ENCODE measurements at places on chromosomes 3 and 15.
A peak's percentile ranks its signal among the peaks of the same experiment; 100 is the strongest.

GRCh38 chr3:119177321-119177720, 3.9 kb downstream of the UPK1B start:
- DNase-seq = no peak

GRCh38 chr3:195701042-195701915, 19.5 kb upstream of the MUC20 start:
- no peak for DNase-seq

- DNase-seq = no peak
Measured at GRCh38 chr15:38195191-38195901, 57.3 kb upstream of the SPRED1 start.

GRCh38 chr3:175526609-175527280, 667.6 kb downstream of the NAALADL2 start:
- DNase-seq = no peak

DNA sequence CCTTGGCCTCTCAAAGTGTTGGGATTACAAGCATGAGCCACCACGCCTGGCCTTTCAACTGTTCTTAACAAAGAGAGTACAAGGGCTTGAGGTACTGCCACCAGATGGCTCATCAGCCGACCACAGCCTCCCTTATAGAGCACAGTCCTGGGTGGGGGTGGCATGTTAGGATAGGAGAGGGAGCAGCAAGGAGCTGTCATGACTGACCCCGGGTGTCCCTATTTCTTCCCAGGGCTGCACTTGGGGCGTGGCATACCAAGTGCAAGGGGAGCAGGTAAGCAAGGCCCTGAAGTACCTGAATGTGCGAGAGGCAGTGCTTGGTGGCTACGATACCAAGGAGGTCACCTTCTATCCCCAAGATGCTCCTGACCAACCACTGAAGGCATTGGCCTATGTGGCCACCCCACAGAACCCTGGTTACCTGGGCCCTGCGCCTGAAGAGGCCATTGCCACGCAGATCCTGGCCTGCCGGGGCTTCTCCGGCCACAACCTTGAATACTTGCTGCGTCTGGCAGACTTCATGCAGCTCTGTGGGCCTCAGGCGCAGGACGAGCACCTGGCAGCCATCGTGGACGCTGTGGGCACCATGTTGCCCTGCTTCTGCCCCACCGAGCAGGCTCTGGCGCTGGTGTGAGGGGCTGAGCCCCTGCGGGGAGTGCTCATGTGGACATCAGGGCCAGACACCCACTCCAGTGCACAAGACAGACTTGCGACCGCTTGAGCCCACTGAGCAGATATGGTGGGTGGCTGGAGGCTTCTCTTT, 2.1 kb downstream of the CHAC1 start:
- DNase-seq = no peak

DNA sequence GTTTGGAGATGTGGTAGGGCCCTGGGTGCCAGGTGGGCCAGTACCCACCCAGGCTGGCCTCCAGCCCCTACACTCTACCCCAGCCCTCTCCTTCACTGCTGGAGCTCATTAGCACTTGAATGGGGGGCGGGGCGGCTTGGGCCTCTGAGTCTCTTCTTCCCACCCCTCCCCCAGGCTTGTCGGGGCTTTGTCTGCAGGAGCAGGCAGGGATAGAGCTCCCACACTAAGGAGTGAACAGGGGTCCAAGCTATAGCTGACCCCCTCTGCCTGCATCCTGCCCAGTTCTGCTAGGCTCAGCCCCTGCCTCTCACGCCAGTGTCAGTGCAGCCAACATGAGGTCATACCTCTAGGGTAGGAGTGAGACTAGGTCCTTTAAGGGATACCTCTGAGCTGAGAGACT, 5.2 kb downstream of the GNAI2 start:
- no peak for DNase-seq

DNA sequence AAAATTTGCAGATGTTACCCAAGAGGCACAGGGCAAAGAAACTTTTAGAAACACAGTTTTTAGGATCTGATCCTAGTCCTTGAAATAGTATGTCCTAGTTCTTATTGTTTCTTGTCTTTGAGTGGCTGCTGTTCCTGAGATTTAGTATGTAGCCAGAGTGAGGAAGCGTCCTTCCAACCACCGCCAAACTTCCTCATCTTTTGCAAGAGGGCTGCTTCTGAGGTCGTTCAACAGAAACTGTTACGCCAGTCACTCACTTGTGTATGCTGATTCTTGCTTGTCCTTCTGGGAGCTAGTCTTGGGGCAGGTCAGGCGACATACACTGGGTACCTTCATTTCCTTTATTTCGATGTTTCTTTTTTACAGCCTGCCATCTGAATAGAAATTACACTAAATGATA, 577.3 kb upstream of the ZNF717 start:
- no peak for DNase-seq

GRCh38 chr15:80615783-80616391, 79.2 kb upstream of the ABHD17C start:
- no peak for DNase-seq

DNA sequence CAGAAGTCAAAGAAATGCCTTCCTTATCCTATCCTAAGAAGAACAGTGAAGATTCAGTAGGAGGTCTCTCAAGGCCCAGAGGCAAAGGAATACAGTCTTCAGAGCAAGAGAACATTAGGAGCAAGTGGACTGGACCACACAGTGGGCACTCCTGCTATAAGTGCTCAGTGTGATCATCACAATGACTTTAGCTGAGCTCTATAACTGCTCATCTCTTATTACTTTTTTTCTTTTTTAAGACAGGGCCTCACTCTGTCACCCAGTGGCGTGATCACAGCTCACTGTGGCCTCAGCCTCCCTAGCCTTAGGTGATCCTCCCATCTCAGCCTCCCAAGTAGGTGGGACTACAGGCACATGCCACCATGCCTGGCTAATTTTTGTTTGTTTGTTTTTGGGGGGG, 48.1 kb downstream of the COL8A1 start:
- no peak for DNase-seq

DNA sequence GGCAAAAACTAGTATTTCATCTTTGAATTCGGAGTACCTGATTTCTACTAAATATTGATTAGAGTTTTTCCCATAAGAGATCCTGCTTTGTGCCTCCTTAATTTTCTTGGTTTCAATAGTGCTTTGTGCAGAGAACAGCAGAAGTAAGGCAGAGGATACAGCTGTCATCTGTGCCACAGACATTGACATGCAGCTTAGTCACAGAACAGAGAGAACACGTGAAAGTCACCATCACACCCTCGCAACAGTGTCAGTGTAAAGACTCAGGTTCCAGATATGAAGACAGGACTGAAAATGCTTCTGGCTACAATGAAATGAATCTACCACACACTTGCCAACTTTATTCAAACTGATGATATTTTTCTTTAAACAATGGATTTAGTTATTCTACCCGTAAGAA, 942.8 kb upstream of the CFAP20DC start:
- DNase-seq = no peak

GRCh38 chr15:95840004-95840403, 490.5 kb upstream of the NR2F2 start:
- DNase-seq = no peak

DNA sequence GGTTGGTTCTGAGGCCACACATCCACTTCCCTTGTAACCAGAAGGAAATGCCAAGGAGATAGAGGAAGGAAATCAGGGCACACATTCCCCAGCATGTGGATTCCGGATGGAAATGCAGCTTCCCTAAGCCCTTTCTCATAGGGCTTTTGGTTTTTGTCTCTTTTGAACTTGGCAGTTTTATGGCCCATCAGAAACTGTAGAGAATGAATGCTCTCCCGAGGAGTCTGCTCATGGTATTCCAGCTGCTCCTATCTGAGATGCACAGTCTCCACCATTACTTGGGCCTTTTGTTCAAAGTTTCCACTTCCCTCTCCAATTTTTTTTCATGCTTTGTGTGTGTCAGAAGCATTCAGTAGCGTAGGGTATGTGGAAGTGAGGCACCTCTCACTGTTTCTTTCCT, 21.2 kb downstream of the XYLB start:
- DNase-seq = no peak

DNA sequence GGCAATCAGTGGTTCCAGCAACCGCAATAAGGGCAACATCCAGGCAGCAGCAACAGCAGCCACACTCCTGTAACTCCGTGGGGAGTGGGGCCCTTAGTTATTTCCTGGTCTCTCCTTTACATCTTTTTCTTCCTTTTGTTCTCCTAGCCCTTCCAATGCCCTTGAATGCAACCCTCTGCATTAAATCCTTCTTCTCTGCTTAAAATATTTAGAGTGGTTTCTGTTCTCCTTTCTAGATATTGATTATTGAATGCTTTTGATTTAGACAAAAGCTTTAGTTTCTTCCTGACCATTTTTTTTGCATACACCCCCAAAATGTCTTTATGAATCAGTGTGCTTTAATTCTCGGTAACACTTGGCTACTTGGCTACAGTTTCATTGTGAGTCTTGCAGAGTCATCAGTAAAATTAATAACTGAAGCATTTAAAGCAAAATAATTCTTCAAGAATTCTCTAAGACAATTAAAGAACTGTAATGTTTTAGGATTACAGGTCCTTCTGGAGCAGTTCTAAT, 586.1 kb downstream of the MECOM start:
- no peak for DNase-seq

DNA sequence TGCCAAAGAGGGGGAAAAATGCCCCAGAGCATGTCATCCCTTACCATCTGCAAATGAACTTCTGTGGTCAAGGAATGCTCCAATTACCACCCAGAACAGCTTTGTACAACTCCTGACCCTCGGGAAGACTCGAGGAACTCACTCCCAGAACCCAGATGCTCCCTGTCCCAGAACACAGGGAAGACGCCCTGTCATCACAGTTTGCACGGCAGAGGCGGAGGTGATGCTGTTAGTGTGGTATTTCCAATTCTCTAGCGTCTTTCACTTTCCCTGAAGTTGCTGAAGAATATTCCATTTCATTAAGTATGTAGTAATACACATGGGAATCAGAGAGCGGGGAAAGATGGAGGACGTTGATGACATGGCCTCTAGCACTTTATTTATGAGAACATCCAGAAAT, 193.7 kb downstream of the TIGIT start:
- no peak for DNase-seq

- DNase-seq = no peak
Measured at GRCh38 chr3:54094926-54095325, 27.4 kb upstream of the CACNA2D3 start.

- no peak for DNase-seq
Measured at GRCh38 chr3:47605652-47606051, 27.0 kb upstream of the CSPG5 start.

DNA sequence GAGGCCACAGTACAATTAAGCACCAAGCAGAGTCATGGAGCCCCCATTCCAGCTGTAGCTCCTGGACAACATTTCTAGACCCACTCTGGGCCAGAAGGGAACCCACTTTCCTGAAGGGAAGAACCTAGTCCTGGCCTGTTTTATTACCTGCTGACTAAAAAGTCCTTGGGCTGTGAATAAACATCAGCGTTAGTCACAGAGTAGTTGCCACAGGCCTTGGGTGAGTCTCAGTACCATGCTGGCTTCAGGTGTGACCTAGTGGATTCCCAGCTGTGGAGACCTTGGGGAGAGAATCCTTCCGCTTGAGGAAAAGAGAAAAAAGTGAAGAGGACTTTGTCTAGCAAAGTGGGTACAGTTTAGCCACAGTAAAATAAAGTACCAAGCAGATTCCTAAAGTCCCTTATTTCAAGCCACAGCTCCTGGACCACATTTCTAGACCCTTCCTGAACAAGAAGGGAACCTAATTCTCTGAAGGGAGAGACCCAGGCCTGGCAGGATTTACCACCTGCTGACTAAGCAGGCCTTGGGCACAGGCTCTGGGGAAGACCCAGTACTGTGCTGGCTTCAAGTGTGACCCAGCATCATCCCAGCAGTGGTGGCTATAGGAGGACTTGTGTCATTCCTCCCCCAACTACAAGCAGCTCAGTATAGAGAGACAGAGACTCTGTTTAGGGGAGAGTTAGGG, 118.3 kb upstream of the KCNH8 start:
- DNase-seq = no peak

GRCh38 chr3:146050691-146051090, 110.3 kb downstream of the PLOD2 start:
- DNase-seq = no peak

DNA sequence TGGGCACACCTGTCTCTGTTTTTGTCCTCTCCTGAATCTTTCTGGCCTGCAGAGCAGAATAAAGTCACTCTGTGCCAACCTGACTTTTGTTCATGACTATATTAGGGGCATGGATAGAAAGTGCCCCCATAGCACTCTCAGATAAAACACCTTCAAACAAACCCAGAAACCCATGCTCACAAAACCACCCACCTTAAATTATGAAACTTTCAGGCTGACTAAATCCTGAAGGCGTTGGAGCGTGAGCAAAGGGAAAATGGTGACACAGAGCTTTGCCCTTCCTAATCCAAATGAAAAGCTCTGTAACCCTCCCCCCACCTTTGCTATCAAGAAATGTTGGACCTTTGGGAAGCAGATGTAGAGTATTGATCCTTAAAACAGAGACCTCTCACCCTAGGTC, 138.9 kb downstream of the IGF1R start:
- no peak for DNase-seq

DNA sequence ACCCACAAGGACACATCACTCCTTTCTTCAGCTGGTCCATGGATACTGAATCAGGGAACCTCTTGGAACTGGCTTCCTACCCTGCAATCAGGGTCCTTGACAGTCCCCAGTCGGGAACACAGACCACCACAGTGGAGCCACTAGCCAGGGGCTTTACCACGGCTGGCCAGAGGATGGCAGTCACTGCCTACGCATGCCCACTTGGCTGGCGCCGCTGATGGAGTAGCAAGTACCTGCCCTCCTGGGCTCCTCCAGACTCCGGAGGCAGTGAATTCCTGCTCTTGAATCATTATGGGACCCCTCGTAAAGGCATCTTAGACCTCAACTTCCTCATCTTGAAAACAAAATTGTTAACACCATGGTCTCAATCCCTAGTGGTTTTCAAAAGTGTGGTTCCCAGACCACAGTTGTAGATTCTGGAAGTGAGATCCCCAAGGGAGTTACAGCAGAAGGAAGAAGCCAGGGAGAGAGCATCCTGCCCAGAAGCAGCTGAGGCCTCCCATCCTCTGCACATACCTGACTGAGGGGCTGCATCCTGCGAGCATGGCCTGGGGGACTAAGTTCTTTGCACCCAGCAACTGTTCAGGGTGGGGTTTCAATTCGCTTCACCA, 9.1 kb upstream of the SKIC8 start:
- DNase-seq = peak; percentile 27

DNA sequence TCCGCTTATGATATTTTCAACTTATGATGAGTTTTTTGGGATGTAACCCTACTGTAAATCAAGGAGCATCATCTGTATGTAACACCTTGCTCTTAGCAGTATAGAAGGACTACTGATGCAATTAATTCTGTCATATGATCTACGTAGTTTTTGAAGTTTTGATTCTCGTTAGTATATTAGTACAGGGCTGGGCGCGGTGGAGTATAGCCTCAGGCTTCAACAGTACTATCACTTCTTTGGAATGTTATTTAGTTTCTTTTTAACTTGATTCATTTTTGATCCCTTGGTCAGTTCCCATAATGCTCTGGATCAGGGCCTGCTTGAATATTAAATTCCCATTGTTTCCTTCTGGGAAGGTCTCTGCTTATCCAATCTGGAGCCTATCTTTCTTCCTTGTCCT, 23.9 kb upstream of the AP4E1 start:
- no peak for DNase-seq

Measured in CD4-positive, alpha-beta T cell treated with Interleukin-4 for 4 hours (primary cell).